GM23338 (cell line): ENCODE measurements at places on chromosomes 2 and 18. TPM values are rescaled to one million over a fixed set of nuclear protein-coding genes. Genes with fewer than 3 reads are reported as not detected.

Gene ALLC
- total RNA-seq, result not detected in 2 replicates

Gene TRIP12
- total RNA-seq, result 117 and 133 TPM in 2 replicates

Gene AQP12A
- total RNA-seq, result not detected in 2 replicates

Gene MFSD6
- total RNA-seq, result 9.6 and 15.8 TPM in 2 replicates

DNA sequence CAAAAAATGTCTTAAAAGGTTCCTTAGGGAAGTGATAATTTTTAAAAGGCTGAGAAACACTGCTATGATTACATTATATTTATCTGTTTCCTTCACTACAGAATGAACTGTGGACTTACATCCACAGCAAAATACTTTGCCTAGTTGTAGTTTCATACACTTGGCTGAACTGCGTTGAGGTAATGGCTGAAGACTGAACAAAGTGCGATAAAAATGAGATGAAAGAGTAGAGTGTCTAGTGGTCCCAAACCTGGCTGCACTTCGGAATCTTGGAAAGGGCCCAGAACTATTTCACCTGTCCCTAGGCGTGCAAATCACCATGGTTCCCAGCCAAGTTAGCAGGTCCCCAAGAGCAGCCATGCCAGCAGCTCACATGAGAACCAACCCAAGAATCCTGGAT lies 18.2 kb upstream of the IHH start:
- no peak overlapping the region for H3K4me3 ChIP-seq
- no peaks in the 10 kb centered on the region for H3K36me3 ChIP-seq
- no peak for DNase-seq
- H3K27ac ChIP-seq, result no peak overlapping the region
- peaks cover 3% of the 10 kb centered on the region for H3K4me1 ChIP-seq

DNA sequence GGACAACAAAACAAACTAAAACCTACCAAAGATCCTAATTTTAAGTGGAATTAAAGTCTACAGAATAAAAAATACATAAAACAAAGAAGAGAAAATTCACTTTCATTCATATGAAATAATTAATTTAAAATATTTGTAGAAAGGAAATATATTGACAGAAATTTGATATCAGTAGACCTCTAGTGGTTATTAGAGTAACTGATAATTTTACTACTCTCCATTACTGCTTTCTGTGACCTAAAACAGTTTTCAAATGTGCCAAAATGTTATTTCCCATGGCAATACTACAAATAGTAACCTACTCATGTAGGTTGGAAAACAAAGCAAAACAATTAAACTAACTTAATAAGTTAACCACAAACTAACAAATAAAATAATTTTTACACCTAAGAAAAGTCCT lies 147.1 kb downstream of the NOL4 start:
- no peak overlapping the region for H3K27ac ChIP-seq
- no peaks in the 10 kb centered on the region for H3K4me1 ChIP-seq
- no peaks in the 10 kb centered on the region for H3K36me3 ChIP-seq

GRCh38 chr2:101327863-101328394 lies 19.4 kb upstream of the RNF149 start:
- peak overlapping the region; percentile 10; the same call in 1 of the 2 replicates for H3K27ac ChIP-seq
- H3K4me3 ChIP-seq, result no peak overlapping the region; the same call in 1 of the 2 replicates
- peak; percentile 69 for DNase-seq
- no peaks in the 10 kb centered on the region for H3K36me3 ChIP-seq

DNA sequence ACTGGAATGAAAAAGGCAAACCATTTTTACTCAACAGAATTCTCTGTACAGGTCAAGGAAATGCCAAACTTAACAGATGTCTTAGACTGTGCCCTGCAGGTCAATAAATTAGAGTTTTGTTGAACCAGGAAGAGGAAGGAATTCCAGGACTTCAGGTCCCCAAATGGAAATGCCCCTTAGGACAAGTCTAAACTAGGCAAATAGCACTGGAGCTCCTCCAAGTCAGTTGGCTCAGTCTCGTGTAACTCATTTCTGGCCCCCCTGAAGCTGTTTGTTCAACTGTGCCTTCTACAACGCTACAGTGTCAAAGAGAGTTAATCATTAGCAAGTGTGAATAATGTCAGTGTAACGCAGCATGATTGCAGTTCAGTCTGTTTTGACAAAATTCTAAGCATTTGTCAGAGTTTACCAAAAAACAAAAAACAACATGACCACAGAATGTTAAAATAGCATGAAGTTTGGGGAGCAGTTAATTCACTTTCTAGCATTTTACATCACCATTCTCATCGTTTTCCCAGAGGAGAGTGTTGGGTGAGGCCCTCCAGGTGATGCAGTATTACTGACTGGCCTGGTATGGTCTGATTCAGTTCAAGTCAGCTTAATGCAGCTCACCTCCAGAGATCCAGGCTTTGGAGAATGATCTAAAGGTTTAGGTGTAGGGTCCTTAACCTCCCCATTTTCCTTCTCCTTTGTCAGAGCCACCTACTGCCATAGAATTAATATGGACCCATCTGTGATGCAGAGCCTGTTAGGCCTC lies 108.1 kb downstream of the AQP4 start:
- no peaks in the 10 kb centered on the region for H3K27me3 ChIP-seq
- no peak overlapping the region for H3K4me3 ChIP-seq
- H3K27ac ChIP-seq, result no peak overlapping the region
- no peak for DNase-seq
- H3K36me3 ChIP-seq, result no peaks in the 10 kb centered on the region
- H3K4me1 ChIP-seq, result no peaks in the 10 kb centered on the region

GRCh38 chr18:45774065-45774521 lies 50.1 kb downstream of the SLC14A1 start:
- no peak for DNase-seq
- no peaks in the 10 kb centered on the region for H3K36me3 ChIP-seq
- no peak overlapping the region for H3K27ac ChIP-seq
- peaks cover 3% of the 10 kb centered on the region; the same call in 1 of the 2 replicates for H3K27me3 ChIP-seq
